Cortex of kidney (tissue), 1 donor: ENCODE measurements at places on chromosomes 11 and 22.

- no peak for DNase-seq
These were observed 10.7 kb downstream of the CWF19L2 start for GRCh38 chr11:107446822-107447431.

DNA sequence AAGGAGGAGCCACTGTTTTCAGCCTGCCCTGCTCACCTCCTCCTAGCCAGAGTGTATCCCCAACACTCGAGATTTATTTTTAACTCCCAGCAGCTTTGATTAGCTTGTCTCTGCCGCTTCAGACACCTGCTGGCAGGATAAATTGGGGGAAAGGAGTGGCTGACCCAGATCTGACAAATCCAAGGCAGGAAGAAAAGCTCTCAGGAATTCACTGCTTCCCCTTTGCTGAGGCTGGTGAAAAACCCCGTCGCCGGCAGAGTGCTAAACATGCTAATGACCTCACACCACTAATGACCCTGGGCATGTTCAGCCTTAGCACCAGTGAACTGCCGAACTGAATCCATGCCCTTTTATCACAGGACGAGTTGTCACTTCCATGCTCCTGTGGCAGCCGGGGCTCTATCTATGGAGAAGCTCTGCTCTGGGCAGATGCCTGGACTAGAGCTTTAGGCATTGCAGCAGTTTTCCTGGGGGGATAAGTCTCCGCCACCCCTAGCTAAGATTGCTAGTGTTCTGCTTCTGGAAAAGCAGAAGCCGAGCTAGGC is 52.2 kb downstream of the FEZ1 start:
- DNase-seq = no peak

DNA sequence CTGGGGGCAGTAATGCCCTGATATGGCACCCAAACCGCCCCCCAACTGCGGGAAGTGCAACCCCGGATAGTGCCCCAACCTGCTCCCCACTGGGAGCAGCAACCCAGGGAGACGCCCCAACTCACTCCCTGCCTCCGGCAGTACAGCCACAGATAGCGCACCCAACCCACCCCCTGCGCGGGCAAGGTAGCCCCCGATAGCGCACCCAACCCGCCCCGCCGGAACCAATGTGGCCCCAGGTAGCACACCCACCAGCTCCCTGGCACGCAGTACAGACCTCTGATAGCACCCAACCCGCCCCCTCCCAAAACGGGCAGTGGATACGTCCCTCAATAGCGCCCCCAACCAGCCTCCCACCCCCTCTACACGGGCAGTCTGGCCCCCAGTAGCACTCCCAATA is 3.8 kb upstream of the RFPL3 start:
- DNase-seq = no peak

GRCh38 chr11:92268546-92268945 is 43.9 kb downstream of the FAT3 start:
- no peak for DNase-seq

- no peak for DNase-seq
These were observed 63.6 kb upstream of the PPARA start for GRCh38 chr22:46086577-46087335.

- no peak for DNase-seq
These were observed 34.1 kb downstream of the SNX19 start for GRCh38 chr11:130882138-130882551.

GRCh38 chr11:131692961-131693360 is 322.5 kb downstream of the NTM start:
- no peak for DNase-seq

DNA sequence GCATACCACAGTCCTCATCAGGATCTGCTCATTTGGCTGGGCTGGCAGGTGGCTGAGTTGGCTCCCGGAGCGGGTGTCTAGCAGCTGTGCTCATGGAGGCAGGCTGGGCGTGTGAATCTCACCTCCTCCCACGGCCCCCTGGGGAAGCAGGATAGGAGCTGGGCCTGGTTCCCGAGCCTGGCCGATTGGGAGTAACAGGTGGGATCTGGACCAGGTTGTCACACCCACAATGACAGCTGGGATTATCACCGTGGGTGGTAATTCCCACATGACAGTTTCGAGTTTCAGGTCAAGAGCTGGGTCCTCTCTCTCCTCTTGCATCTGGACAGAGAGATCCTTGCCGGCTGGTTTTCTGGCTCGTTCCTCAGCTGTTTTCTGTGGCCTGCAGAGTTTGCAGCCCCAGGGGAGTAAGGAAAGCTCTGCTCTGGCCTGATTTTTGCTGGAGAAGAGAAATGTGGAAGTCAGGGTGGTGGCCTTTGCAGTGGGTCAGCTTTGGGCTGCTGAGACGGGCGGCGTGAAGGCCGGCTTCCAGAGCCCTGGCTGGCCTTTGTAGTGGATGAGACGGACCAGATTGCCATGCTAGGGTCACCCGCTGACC is 57.0 kb downstream of the BCR start:
- no peak for DNase-seq

GRCh38 chr22:44862981-44863860 is 110.8 kb downstream of the ARHGAP8 start:
- no peak for DNase-seq

GRCh38 chr22:39493759-39494158 is 8.3 kb upstream of the MIEF1 start:
- DNase-seq = no peak

DNA sequence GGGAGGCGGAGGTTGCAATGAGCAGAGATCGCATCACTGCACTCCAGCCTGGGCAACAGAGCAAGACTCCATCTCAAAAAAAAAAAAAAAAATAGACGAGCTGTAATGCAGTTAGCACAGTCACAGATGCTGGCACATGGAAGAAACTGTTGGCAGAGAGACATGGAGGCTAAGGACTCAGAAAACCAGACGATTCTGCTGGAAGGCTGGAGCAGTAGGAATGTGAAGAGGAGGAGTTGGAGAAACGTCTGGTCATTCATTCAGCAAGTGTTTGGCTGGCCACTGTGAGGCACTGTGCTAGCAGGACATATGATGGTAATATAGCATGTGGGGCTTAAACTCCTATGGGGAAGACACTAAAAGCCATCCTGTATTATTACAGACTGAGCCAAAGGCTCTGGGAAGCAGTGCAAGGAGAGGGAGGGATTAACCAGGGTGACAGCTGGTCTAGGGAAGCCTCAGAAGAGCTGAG is 5.0 kb downstream of the UQCR10 start:
- no peak for DNase-seq

- DNase-seq = no peak
These were observed 764 bp upstream of the PACSIN3 start for GRCh38 chr11:47186700-47187695.

- DNase-seq = no peak
These were observed 68.0 kb downstream of the RSF1 start for GRCh38 chr11:77752516-77752915.
